Subcutaneous preadipocyte (primary cell): ENCODE measurements at places on chromosomes 6 and 20. TPM values are rescaled to one million over a fixed set of nuclear protein-coding genes. Genes with fewer than 3 reads are reported as not detected.

OR2H2 gene
- total RNA-seq = not detected in 2 replicates

SLC12A5 gene
- total RNA-seq = not detected in 2 replicates

GNRH2 gene
- total RNA-seq = 1.1 and 1.2 TPM in 2 replicates

PDE10A gene
- 0.20 and 0.73 TPM in 2 replicates for total RNA-seq

BHLHE23 gene
- total RNA-seq = not detected in 2 replicates

LY6G6D gene
- total RNA-seq = not detected in 2 replicates

HTR1E gene
- total RNA-seq = not detected in 2 replicates

PTGIS gene
- 19.0 and 77.9 TPM in 2 replicates for total RNA-seq
